ENCODE measurements at places on chromosomes 4 and X.

GRCh38 chr4:66331761-66332160 is 661.5 kb upstream of the EPHA5 start:
- DNase-seq = no peak

GRCh38 chr4:13891544-13891939 is 264.0 kb upstream of the BOD1L1 start:
- DNase-seq = no peak

GRCh38 chr4:117370944-117371668 is 285.7 kb upstream of the TRAM1L1 start:
- no peak for DNase-seq

GRCh38 chr4:35760807-35761206 is 483.5 kb downstream of the ARAP2 start:
- no peak for DNase-seq

- DNase-seq = no peak
Measured at GRCh38 chr4:128468123-128468989, 180.7 kb upstream of the PGRMC2 start.

- DNase-seq = no peak
Measured at GRCh38 chrX:124145749-124146148, 184.2 kb downstream of the STAG2 start.

DNA sequence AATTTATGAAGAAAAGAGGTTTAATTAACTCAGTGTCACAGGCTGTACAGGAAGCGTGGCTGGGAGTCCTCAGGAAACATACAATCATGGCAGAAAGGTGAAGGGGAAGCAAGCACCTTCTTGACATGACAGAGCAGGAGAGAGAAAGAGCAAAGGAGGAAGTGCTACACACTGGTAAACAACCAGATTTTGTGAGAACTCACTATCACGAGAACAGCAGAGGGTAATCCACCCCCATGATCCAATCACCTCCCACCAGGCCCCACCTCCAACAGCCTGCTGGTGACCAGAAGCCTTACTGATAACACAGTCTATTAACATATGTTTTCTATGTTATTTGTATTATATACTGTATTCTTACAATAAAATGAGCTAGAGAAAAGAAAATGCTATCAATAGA is 254.8 kb downstream of the PCDH10 start:
- no peak for DNase-seq

GRCh38 chr4:76950052-76950955 is 752 bp downstream of the SEPTIN11 start:
- DNase-seq = peak; percentile 66

- DNase-seq = no peak
Measured at GRCh38 chrX:3699821-3700381, 13.5 kb downstream of the PRKX start.

GRCh38 chr4:14768449-14768848 is 233.8 kb upstream of the CPEB2 start:
- DNase-seq = no peak

DNA sequence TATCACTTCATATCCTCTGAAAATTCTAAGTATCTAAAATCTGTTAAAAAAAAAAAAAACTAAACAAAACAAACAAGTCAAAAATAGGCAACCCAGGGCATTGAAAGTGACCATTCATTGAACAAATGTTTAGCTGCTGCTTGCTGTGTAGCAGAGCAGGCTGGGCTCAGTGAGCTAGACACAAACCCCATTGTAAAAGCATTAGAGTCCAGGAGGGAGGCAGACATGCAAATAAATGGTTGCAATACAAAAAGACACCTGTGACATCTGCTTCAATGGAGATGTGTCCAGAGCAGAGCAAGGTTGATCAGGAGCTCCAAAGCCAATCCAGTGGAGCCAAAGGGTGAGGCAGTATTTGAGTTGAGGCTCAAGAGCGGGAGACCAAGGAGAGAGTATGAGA is 267.3 kb upstream of the GATB start:
- no peak for DNase-seq

DNA sequence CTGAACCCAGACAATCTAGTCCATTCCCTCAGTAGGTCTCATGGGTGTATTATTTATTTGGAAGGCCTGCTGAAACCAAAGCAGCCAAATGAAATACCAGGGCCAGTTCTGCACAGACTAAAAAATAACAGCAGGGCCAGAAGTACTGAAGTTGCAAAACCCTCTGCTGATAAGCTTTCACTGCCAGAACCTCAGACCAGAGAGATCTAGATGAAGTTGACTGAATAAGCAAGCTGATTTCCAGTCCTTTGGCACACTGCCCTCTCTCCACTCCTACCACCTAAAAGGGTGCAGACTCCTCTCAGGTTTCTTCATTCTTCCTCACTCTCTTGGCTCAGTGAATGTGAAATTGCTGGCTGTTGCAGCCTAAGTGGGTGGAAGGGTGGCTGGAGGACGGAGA is 276.7 kb upstream of the KLF3 start:
- no peak for DNase-seq

- DNase-seq = no peak
Measured at GRCh38 chrX:10109695-10110094, 47.1 kb upstream of the CLCN4 start.

DNA sequence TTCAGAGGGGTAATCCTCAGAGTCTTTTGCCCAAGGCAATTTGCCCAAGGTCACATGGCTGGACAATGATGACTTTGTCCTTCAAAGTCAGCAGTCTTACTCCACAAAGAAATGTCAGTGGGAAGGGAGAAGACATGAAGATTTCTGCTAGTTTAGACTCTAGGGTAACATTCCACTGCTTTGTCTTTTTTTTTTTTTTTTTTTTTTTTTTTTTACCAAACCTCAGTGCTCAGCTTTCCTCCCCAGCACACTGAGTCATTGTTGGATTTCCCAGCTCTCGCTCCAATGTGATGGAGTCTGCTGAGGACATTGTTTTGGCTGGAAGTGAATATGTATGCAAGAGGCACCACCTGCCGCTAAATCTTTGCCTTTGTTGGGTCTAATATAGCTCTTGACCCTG is 7.2 kb upstream of the C1QTNF7 start:
- no peak for DNase-seq

DNA sequence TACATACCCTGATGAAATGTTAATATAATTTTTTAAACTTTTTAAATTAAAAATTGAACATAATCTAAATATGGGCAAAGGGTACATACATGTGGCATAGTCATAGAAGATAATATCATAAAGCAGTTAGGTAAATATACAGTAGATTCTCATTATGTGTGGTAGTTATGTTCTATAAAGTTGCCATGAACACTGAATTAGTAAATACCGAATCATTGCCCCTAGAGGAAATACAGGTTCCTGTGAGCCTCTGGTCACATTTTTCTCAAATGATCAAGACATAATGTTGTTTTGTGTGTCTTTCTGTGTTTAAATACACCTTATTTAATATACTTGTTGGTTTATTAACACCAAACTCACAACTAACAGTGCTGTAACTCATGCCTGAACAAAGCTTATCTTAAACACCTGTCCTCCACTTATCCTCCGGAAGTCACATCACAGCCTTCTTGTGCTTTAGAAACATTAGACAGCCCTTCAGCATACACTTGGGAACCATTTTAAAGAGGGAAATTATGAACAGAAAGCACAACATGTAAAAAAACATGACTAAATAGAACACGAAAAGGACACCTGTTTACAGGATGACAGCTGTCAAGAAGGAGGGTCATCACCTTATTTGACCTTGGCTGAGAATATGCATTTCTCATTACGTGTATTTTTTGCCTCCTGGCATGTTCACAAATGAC is 169.4 kb upstream of the NAP1L5 start:
- DNase-seq = no peak

DNA sequence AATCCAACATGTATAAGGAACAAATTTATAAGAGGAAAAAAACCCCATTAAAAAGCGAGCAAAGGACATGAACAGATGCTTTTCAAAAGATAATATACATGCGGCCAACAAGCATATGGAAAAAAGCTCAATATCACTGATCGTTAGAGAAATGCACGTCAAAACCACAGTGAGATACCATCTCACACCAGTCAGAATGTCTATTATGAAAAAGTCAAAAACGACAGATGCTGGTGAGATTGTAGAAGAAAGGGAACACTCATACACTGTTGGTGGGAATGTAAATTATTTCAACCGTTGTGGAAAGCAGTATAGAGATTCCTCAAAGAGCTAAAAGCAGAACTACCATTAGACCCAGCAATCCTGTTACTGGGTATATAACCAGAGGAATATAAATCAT is 465.4 kb downstream of the TMA16 start:
- DNase-seq = no peak

GRCh38 chr4:28508636-28509035 is 1648.0 kb downstream of the STIM2 start:
- no peak for DNase-seq

DNA sequence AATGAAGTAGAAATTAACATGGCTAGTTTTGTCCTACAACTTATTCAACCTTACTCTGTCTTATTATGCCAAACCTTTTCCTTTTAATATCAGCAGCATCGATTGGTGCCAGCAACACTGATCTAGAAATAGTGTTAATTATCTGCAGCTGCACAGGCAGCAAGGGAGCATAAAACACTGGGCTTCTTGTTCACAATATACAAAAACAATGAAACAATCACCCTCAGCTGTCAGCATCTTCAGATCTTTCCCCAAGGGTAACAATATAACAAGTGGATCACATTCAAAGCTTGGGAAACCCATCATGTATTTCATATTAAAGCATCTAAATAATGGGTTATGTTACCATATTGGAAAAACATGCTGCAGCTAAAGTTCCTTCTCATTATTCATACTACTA is 238.1 kb downstream of the SPOCK3 start:
- DNase-seq = no peak

DNA sequence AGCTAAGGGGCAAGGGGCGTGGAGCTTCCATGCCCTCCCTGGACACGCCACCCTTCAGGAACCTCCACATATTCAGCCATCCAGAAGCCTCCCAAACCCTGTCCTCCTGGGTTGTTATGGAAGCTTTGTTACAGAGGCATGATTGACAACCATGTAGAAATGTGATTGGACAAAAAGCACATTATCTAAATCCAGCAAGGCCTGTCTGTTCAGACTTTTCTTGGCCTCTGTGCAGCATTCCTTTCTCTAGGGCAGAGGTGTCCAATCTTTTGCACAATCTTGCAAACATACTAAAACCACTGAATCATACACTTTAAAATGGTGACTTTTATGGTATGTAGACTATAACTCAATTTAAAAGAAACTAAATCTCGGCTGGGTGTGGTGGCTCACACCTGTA is 12.7 kb downstream of the STEEP1 start:
- no peak for DNase-seq

DNA sequence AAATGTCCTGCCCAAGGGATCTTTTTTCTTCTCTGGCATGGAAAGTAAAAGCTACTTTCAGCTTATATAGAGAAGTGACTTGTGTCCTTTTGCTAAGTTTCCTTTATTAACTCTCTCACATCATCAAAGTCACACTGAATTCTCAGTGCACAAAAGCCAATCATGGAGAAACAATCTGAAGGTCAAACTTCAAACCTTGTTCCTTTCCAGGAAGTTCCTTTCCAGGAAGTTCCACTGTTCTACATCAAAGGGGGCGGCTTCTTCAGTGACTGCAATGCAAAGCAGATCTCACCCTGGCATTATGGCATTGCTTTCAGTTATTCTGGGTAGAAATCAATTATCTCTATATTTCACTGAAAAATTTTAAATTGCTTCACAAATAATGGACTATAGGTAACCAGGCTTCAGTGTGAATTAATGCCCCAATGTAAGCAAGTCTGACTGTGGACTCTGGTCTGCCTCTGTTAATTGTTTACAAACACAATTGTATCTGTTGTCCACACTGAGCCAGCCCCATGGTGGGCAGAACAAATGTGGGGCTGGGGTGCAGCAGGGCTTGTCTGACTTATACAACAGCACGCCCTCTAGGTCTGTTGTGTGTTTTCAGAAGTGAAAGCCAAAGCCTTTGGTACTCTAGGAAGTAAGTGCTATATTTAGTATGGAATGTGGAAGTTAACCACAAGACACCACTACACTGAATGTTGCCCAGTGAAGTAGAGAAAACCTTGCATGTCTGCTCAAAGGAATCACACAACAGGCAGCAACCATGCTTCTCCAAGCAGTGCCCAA is 98.8 kb downstream of the CDS1 start:
- peak; percentile 19 for DNase-seq

GRCh38 chr4:101290654-101291053 is 56.7 kb downstream of the PPP3CA start:
- no peak for DNase-seq

GRCh38 chrX:100926453-100926852 is 2.3 kb downstream of the XKRX start:
- DNase-seq = no peak

DNA sequence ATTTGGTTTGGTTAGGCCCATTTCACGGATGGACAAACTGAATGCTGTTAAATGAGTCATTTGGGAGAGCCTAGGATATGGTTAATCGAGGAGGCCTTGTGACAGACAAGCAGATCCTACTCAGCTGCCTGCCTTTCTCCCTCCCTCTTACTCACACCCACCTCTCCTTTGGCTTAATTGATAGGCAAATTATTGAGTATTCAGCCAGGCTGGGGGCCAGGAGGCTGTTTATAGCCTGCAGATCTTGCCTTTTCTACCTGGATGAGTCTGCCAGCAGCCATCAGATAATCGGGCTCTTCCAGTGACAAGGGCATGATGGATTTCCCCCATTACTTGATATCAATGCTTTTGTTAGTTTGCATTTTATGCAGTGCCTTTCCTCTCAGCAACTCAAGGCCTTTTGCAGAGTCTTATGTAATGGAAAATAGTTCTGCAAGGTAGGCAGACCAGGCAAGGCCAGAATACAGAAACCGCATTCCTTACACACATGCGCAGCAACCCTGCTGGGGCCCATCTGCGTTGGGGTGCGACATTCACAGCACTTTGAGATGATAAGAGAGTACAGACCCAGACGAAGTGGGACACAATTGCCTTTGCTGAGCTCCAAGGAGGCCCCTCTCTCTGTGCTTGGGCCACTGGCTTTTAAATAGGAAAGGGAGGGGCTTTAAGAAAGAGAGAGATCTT is 96.2 kb upstream of the ATP6AP2 start:
- DNase-seq = no peak

GRCh38 chrX:9880237-9880636 is 86.9 kb upstream of the CLDN34 start:
- DNase-seq = no peak

GRCh38 chrX:10280071-10280470 is 123.3 kb downstream of the CLCN4 start:
- DNase-seq = no peak

DNA sequence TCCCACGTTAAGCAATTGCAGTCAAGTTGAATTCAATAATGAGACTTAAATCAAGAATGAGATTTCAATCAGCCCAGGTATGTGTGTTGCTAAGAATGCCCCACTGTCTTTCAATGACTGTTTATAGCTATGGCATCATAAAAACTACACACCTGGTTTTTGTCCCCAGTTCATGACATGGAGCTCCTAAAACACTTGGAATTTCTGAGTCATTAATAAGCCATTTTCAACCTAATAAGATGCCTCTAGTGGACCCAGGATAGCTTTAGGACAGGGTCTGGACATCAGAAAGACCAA is 72.7 kb upstream of the STS start:
- DNase-seq = no peak

- DNase-seq = no peak
Measured at GRCh38 chr4:106718548-106718947, 317.6 kb downstream of the DKK2 start.

- DNase-seq = no peak
Measured at GRCh38 chrX:134426281-134426680, 33.7 kb upstream of the HPRT1 start.

Data from activated naive CD8-positive, alpha-beta T cell treated with anti-CD3 and anti-CD28 coated beads for 36 hours (primary cell).